ENCODE measurements at places on chromosomes 12 and 14. TPM values are rescaled to one million over a fixed set of nuclear protein-coding genes. Genes with fewer than 3 reads are reported as not detected.

SYNDIG1L gene
- total RNA-seq = not detected

RASSF3 gene
- total RNA-seq = 159 TPM

CACNA1C gene
- 0.06 TPM for total RNA-seq

MMP19 gene
- 0.67 TPM for total RNA-seq

TTC7B gene
- 0.30 TPM for total RNA-seq

PTPRR gene
- not detected for total RNA-seq

MYF5 gene
- not detected for total RNA-seq

SSTR1 gene
- not detected for total RNA-seq

INHBE gene
- total RNA-seq = not detected

RAN gene
- 289 TPM for total RNA-seq

NINJ2 gene
- total RNA-seq = 3.7 TPM

TAS2R19 gene
- total RNA-seq = 3.1 TPM

FSCB gene
- total RNA-seq = not detected

POTEG gene
- not detected for total RNA-seq

TMEM253 gene
- total RNA-seq = not detected

RD3L gene
- total RNA-seq = not detected

OR6C70 gene
- not detected for total RNA-seq

TAC3 gene
- not detected for total RNA-seq

BCL2L2 gene
- 3.6 TPM for total RNA-seq

DRAM1 gene
- 2.7 TPM for total RNA-seq

KRT83 gene
- not detected for total RNA-seq

TMEM63C gene
- 0.36 TPM for total RNA-seq

SERPINA9 gene
- total RNA-seq = not detected
